Calu3 (cell line): ENCODE measurements at places on chromosomes 1 and 21.

DNA sequence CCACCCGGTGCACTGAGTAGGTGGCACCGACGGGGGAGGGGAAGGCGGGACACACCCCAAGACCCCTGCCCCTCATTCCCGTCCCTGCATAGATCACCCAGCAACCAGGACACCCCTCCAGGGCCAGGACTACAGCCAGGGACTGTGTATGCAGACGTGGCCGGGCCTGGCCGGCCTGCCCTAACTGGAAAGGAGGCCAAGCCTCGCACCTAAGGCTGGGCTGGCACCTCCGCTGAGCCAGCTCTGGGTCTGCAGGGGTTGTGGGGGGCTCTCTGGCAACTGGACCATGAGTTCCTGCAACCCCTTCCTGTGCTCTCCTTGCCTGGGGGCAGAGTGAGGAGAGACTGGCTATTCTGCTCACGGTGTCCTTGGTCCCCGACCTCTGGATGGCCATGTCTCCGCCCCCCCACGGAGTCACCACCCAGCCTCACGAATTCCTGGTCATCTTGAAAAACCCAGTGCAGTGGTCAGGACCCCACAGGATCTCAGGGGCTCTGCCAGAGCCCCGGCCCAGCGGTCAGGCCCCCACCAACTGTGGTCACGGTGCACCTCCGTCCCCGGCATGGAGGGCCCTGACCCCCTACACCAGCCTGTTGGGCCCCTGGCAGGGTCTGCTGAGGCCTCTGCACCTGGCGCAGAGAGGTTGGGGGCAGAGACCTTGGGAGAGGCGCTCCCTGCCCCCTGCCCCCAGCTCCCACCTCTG is 1.1 kb upstream of the FNDC10 start:
- DNase-seq, result no peak

DNA sequence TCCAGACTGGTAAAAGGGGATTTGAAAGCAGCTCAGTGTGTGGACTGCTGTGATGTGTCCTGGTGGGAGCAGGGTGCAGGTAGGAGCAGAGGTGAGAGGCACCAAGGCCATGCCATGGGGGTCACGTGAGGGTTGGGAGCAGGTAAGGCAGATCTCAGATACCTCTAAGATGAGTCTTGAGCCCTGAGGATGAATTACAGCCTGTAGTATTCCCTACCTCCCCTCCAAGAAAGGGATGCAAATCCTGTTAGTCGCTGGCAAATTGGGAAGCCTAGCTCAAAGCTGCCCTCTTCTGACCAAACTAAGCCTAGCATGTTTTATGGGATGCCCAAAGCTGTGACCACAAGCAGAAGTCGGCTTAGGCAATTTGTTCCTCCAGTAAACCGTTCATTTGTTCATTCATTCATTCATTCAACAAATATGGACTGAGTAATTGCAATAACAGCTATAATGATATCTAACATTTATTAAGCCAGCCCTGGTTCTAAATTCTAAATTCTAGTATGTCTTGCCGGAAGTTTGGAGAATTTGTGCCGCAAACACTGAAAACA is 3.9 kb upstream of the NUAK2 start:
- peak; percentile 84 for DNase-seq

GRCh38 chr1:209705033-209705598 is 470 bp downstream of the HSD11B1 start:
- no peak for DNase-seq

- DNase-seq, result peak; percentile 84
These were observed 8.2 kb downstream of the UQCRHL start for GRCh38 chr1:15799004-15799867.

DNA sequence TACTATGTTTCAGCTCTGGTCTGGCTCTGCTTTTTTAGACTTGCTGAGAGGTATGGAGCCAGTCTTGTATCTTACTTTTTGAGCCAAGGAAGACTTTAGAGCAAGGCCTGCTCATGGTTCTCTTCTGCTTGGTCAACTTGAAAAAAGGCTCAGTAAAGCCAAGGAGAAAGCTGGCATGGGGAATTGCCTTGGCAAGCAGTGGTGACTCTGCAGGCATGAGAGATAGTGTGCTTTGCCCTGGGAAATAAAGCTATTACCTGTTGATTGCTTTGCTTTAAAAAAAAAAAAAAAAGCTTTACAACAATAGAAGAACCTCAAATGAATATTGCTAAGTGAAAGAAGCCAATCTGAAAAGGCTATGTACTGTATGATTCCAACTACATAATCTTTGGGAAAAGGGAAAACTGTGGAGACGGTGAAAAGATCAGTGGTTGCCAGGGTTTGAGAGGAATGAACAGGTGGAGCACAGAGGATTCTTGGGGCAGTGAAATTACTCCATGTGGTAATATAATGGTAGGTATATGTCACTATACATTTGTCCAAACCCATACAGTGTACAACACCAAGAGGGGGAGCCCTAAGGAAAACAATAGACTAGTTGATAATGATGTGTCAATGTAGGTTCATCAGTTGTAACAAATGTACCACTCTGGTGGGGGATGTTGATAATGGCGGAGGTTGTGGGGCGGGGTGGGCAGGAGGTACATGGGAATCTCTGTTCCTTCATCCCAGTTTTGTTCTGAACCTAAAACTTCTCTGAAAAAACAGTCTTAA is 87.6 kb downstream of the HMCN1 start:
- no peak for DNase-seq

- DNase-seq, result peak; percentile 43
These were observed at the start of gene ABL2 for GRCh38 chr1:179229214-179230140. ABL2 (minus strand) TSS chr1:179229677; CDS start chr1:179229397, 280 bp downstream.

DNA sequence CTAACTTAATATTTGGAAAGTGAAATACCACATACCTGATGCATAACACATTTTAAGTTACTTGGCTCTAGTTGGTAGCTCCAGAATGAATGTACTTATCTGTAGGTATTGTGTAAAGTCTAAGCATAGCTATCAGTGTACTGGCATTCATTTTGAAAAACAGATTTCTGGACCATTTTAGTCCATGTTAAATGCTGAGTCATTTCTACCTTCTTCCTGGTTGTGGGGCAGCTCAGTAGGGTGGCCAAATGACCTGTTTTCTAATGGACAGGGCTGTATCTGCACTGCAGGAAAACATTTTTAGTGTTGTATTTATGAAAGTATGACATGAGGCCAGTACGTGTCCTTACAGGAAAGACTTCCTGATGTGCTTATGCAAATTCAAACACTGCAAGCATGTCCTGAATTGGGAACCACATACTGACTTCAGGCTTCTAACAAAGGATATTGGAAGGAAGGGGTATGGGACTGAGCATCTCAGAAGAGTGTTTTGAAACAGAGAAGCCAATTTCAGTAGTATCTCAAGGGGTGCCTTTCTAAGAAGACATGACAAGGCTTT is 300.3 kb upstream of the B3GALT2 start:
- peak; percentile 7 for DNase-seq

DNA sequence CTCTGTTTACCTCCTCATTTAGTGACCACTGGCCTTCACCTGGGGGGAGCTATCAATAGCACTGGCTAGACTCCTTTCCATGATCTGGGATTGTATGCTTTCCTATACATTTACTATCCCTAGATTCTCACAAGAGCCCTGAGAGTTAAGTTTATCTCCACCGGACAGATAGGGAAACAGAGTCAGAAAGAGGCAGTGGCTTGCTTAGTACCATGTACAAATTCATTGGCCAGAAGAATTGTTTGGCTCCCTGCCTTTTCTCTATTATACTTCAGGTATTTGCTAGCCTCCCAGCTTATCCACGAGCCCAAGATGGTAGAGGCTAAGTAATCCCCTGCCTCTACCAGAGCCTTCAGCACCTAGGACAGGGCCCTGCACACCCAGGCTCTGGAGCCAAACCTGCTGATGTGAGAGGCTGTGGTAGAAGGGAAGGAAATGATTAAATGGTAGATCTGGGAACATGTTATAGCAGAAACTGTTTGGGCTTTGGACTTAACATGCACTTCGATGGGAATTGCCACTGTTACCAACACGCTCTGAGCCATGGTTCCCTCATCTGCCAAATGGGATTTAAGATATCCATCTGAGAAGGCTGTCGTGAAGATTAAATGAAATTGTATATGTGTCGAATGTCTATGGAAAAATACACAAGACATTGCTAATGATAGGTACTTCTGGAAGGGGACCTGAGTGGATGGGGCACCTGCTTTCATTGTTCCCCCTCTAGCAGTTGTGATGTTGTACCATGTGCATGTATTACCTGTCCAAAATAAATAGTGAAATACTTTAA is 3.1 kb upstream of the BLACAT1 start:
- DNase-seq, result peak; percentile 72

DNA sequence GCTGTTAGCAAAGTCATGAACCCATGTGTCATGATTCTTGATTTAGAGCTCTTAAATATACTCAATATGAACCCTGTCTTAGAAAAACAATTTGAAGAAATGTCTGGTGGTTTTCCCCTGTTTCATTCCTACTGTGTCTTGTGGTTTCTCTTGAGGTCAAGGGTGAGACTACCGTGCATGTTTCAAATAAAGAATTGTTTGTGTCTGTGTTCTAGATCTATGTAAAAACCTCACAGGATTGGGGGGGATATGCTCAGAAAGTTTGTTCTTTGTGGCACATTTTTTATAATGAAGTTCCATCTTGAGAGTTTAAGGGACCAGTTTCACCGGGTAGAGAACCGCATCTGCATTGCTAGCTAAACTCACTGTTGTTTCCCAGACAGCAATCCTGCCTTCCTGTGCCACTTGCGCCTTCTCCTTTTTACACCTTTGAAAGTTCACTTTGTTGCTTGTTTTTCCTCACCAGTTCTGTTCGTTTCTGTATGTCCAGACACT is 30.9 kb upstream of the CACYBP start:
- peak; percentile 57 for DNase-seq

GRCh38 chr1:18529714-18530113 is 49.0 kb downstream of the KLHDC7A start:
- DNase-seq, result no peak

- peak; percentile 15 for DNase-seq
These were observed 626.7 kb upstream of the ADGRL2 start for GRCh38 chr1:81174052-81174451.

DNA sequence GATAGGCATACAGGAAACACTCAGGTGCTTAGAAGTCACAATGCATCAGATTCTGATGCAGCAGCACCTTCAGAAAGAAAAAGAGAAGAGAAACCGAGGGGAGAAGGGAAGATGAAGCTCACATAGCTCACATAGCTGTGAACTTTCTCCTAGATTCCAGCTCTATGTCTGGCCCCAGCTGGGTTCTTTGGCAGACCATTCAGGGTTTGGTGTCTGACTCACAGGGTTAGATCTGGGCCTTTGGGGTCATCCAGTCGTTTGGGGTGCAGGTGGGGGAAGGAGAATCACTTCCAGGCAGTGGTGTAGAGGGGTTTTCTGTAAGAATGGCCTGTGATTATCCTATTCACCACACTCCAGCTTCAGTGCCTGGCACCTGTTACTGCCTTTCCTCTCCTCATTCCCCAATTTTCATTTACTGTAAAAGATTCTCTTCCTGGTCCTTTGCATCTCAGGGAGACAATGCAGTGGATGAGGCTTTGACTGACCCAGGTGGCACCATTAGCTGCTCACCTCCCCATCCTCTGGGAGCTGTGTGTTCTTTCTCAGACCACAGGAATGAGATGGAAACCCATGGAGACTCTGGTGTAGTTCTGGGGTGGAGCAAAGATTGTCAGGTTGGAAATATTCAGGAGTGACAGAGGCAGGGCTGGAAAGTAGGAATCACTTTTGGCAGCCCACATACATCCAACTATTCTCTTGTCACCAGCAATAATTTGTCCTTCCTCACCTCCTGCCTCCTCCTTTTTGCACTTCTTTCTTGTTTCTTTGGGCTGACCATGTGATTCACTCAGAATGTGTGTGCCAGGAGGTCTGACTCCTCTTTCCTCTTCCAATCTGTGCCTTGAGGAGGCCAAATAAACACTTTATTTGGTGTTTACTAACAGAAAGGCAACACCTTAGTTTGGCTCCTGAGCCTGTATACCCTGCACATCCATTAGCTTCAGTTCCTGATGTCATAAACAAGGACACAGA is 103.3 kb downstream of the PAPPA2 start:
- no peak for DNase-seq

GRCh38 chr1:40130892-40131291 is 30.3 kb upstream of the RLF start:
- DNase-seq, result no peak

DNA sequence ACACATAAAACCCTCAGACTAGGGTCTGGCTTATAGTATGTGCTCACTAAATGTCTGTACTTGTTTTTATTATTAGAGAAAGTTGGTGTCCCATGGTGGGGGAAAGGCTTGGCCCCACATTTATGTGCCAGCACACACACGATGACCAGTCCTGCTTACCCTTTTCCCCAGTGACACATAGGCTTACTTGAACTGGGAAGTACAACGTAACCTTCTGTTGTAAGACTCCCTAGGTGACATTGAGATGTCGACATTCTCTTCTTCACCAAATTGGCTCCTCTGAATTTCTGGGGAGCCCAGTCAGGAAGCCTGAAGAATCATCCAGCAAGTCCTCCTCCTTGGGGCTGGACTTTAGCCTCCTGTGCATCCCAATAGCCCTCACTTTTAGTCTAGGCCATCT is 1.7 kb upstream of the MECR start:
- DNase-seq, result no peak

DNA sequence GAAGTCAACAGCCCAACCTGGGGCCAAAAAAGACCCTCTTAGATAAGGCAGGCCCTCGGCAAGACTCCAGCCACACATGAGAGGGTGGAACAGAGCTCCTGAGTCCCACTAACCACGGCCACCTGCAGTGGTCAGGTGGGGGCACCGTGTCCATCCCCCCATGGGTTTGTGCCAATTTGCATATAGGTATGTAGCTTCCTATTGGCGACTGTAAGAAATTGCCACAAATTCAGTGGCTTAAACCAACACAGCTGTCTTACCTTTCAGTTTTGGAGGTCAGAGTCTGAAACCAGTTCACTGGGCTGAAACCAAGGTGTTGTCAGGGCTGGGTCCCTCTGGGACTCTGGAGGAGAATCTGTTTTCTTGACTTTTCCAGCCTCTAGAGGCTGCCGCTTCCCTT is 59.3 kb downstream of the COL18A1 start:
- no peak for DNase-seq
